ENCODE measurements at places on chromosomes 5 and 9.

DNA sequence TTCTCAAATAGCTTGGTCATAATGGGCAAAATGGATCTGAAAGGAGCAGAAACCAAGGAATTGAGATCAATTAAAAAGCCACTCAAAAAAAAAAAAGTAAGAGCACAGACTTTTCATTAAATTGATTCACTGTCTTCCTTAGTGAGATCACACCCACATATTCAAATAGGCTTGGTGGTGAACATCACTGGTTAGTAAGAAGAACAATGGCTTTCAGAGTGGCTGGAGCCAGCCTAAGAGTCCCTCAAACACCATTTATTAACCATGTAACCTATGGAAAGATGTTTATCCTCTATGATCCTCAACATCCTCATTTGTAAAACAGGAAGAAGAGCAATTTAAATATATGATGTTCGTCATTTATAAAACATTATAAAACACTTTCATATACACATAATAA lies 12.4 kb downstream of the CCDC112 start:
- no peak for DNase-seq

- no peak for DNase-seq
Measured at GRCh38 chr5:80554646-80555045, 15.4 kb downstream of the ANKRD34B start.

- no peak for DNase-seq
Measured at GRCh38 chr5:90853750-90854149, 295.2 kb downstream of the ADGRV1 start.

DNA sequence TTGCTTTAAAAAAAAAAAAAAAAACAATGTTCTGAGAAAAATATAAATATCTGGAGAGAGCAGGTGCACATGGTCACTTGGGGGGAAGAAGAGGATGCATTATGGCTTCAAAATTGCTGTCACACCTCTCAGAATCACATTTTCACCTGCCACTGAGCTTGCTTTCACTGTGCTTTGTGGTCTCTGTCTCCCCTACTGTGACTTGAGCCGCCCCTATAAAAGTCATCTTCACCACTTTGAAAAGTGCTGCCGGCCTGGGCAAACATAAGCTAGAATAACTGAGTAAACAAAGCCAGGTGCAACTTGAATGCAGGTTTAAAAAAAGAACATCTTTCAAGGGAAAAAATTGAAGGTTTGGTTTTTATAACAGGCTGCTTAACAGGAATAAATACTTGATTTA lies 368.1 kb upstream of the GRIA1 start:
- DNase-seq, result no peak

DNA sequence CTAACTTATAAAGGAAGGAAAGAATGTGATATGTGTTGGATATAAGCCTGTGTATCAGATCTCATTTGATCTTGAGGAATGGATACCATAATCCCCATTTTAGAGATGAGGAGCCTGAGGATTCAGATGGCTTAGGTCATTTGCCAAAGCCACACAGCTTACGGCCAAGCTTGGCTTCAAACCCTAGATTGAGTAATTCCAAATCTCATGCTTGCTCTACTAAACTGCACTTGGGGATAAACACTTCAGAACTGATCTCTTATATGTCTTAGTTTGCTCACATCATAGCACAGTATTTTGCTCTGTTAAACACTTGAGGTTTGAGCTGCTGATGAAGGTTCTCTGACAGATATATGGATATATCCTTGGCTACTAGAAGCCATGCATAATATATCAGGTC lies 504.4 kb downstream of the NTRK2 start:
- no peak for DNase-seq

Data from T47D (cell line).